ENCODE measurements at places on chromosomes 1 and 21. TPM values are rescaled to one million over a fixed set of nuclear protein-coding genes. Genes with fewer than 3 reads are reported as not detected.

The STMN1 gene
- 80.5 TPM for polyA plus RNA-seq

The OMA1 gene
- 8.4 TPM for polyA plus RNA-seq

The TBX19 gene
- 2.3 TPM for polyA plus RNA-seq

The CD84 gene
- polyA plus RNA-seq, result not detected

The GPR25 gene
- not detected for polyA plus RNA-seq

The OR10Z1 gene
- not detected for polyA plus RNA-seq

The ZZZ3 gene
- polyA plus RNA-seq, result 14.4 TPM

The ZFP69 gene
- polyA plus RNA-seq, result 1.4 TPM

The WNT9A gene
- 0.85 TPM for polyA plus RNA-seq

The LAMC1 gene
- polyA plus RNA-seq, result 349 TPM

The NTPCR gene
- 23.0 TPM for polyA plus RNA-seq

The LMOD1 gene
- polyA plus RNA-seq, result 112 TPM

The CRYAA gene
- not detected for polyA plus RNA-seq

The S100A7 gene
- polyA plus RNA-seq, result not detected

The TMEM240 gene
- 8.7 TPM for polyA plus RNA-seq

The PWP2 gene
- 12.1 TPM for polyA plus RNA-seq

The KCNE1 gene
- polyA plus RNA-seq, result 0.31 TPM

The RAB42 gene
- polyA plus RNA-seq, result 2.0 TPM

The CALML6 gene
- polyA plus RNA-seq, result 0.45 TPM

The OR11L1 gene
- not detected for polyA plus RNA-seq

The CAPN8 gene
- polyA plus RNA-seq, result 0.11 TPM

The HOOK1 gene
- not detected for polyA plus RNA-seq

The CD1C gene
- not detected for polyA plus RNA-seq

The PCBP3 gene
- 2.1 TPM for polyA plus RNA-seq

The CIART gene
- 17.2 TPM for polyA plus RNA-seq

The CD5L gene
- polyA plus RNA-seq, result not detected

The SPATA45 gene
- polyA plus RNA-seq, result not detected

The SHC1 gene
- polyA plus RNA-seq, result 455 TPM

The PLEKHA6 gene
- polyA plus RNA-seq, result 3.0 TPM

The FAM177B gene
- polyA plus RNA-seq, result not detected

The PRR9 gene
- polyA plus RNA-seq, result not detected

The ARMH1 gene
- 0.71 TPM for polyA plus RNA-seq

The OTUD3 gene
- 4.1 TPM for polyA plus RNA-seq

The MSH4 gene
- polyA plus RNA-seq, result 0.05 TPM

The IGSF9 gene
- polyA plus RNA-seq, result not detected

The GFI1 gene
- 0.04 TPM for polyA plus RNA-seq

The TM2D1 gene
- polyA plus RNA-seq, result 30.3 TPM

The CATSPERE gene
- polyA plus RNA-seq, result 0.20 TPM

The OLFML3 gene
- polyA plus RNA-seq, result 72.6 TPM

The HCRTR1 gene
- polyA plus RNA-seq, result not detected
